HFFc6 (cell line): ENCODE measurements at places on chromosomes 1 and 21. TPM values are rescaled to one million over a fixed set of nuclear protein-coding genes. Genes with fewer than 3 reads are reported as not detected.
A peak's percentile ranks its signal among the peaks of the same experiment; 100 is the strongest.

Gene CLEC20A
- total RNA-seq, result not detected in 3 replicates

Gene SPRR1A
- not detected in 3 replicates for total RNA-seq

Gene DNM3
- 0.36 to 0.73 TPM (median 0.59 TPM) in 3 replicates for total RNA-seq

Gene ADAR
- total RNA-seq, result 117 and 122 TPM in 2 replicates

Gene BATF3
- 0.81 to 1.8 TPM (median 1.7 TPM) in 3 replicates for total RNA-seq

Gene LYPLA2
- total RNA-seq, result 55.7 to 65.1 TPM (median 61.9 TPM) in 3 replicates

Gene CCDC185
- total RNA-seq, result not detected in 2 replicates

Gene LCE1D
- total RNA-seq, result not detected in 3 replicates

DNA sequence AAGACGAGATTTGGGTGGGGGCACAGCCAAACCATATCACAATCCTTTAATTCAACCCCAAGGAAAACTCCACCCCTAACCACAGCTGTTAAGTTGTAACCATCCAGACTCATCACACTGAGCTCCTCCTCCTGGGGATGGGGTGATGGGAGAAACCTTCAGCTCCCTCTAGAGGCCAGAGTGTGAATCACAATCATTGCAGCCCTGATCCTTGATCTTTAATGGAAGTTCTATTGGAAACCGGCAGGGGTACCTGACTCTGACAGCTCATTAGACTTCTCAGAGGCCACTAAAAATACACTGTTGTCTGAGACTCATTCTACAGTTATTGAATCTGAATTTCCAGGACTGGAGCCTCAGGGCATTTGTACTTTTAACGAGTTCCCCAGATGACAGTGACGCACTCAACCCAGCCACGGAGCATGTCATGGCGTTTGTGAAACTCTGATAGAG lies 127.2 kb downstream of the IGSF21 start:
- peak; percentile 7 for DNase-seq
- no peak overlapping the region for H3K4me3 ChIP-seq
- H3K36me3 ChIP-seq, result no peaks in the 10 kb centered on the region
- no peak overlapping the region for H3K27ac ChIP-seq
- H3K27me3 ChIP-seq, result peaks cover 4% of the 10 kb centered on the region

- peak overlapping the region; percentile 83 for H3K27ac ChIP-seq
- H3K36me3 ChIP-seq, result peaks cover 30% of the 10 kb centered on the region
- H3K27me3 ChIP-seq, result no peaks in the 10 kb centered on the region
These were observed 38.2 kb downstream of the PTPRC start for GRCh38 chr1:198677027-198677426.

DNA sequence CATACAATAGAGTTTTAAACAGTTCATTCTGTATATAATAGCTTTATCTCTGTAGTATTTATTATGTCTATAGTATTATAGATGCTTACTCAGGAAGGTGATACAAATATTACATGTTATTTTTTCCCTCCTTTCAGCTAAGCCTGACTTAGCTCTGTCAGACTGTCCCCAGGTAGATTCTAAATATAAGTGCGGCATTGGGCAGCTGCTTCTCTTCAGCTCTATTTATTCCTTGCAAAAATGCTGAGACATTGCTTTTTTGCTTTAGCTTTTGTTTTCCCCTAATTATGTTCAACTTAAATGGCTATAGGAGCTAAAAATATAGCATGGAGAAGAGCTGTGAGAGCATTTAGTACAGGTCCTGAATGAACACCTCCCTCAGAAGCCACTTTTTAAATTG lies 203.2 kb upstream of the BEND5 start:
- no peaks in the 10 kb centered on the region for H3K36me3 ChIP-seq
- DNase-seq, result no peak
- H3K27ac ChIP-seq, result no peak overlapping the region
- no peaks in the 10 kb centered on the region for H3K4me1 ChIP-seq

DNA sequence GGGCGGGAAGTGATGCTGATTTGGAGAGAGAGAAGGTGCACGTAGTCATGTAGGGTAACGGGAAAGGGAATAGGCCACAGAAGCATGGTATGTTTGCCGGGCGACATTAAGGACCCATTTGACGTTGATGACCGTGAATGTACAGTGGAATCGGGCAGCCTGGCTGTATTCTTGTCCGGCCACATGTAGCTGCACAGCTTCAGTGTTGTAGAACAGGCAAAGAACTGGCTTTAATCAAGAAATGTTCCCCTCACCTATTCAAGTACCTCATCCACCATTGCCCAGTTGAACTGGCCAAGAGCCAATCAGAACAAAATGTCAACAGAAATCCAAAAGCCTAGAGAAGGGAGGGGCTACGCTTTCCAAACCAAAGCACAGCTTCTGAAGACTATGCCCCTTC lies 104.8 kb downstream of the DHRS3 start:
- H3K4me1 ChIP-seq, result peaks cover 24% of the 10 kb centered on the region
- no peak for DNase-seq
- H3K4me3 ChIP-seq, result no peak overlapping the region
- H3K27ac ChIP-seq, result no peak overlapping the region

DNA sequence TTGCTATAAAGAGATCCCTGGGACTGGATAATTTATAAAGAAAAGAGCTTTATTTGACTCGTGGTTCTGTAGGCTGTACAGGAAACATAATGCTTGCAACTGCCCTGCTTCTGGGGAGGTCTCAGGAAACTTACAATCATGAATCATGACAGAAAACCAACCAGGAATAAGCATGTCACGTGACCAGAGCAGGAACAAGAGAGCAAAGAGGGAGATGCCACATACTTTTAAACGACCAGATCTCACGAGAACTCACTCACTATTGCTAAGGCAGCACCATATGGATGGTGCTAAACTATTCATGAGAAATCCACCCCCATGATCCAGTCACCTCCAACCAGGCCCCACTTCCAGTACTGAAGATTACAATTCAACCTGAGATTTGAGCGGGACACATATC lies 49.8 kb upstream of the RCC1 start:
- H3K4me3 ChIP-seq, result peak overlapping the region; percentile 25; the same call in 1 of the 2 replicates
- H3K36me3 ChIP-seq, result peaks cover 16% of the 10 kb centered on the region
- no peaks in the 10 kb centered on the region for H3K27me3 ChIP-seq
- peaks cover 44% of the 10 kb centered on the region for H3K4me1 ChIP-seq
- peak; percentile 62 for DNase-seq

DNA sequence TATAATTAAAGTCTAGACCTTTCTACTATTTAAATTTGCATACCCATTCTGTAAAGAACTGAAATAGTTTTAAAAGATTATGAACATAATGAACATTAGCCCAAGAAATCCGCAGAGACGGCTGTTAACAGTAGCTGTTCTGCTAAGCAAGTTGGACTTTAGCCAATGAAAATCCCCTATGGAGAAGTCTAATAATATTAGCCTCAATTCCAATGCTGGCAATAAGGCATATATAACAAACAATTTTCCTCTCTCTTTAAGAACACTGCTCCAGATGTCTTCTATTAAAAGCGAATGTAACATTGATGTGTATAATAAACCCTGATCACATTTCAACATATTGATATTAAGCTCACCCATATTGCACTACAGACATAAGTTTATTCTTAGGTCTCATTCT lies 221.3 kb upstream of the KCTD3 start:
- no peak overlapping the region for H3K4me3 ChIP-seq
- H3K4me1 ChIP-seq, result peaks cover 6% of the 10 kb centered on the region; the same call in 1 of the 2 replicates
- DNase-seq, result no peak
- H3K27me3 ChIP-seq, result peaks cover 5% of the 10 kb centered on the region
- H3K36me3 ChIP-seq, result no peaks in the 10 kb centered on the region

DNA sequence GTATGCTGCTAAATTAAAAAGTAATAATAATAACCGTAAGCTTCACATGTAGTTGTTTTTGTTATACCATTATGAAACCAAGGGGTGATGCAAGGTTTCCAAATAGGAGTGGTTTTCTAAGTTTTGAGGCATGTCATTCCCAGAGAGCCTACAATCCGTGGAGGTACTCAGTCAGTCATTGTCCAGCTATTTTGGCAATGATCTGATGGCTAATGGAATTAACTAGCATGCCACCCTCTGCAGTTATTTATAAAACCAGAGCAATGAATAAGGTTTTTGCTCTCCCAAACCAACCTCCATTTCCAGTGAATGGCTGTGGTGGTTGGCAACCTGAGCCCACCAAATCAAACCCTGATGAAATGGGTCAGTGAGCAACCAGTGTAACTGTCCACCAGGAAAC lies 106.4 kb downstream of the TBX15 start:
- DNase-seq, result no peak
- peaks cover 2% of the 10 kb centered on the region; the same call in 1 of the 2 replicates for H3K27me3 ChIP-seq
- H3K36me3 ChIP-seq, result peaks cover 6% of the 10 kb centered on the region; the same call in 1 of the 2 replicates
- no peak overlapping the region for H3K4me3 ChIP-seq
- no peaks in the 10 kb centered on the region for H3K4me1 ChIP-seq

DNA sequence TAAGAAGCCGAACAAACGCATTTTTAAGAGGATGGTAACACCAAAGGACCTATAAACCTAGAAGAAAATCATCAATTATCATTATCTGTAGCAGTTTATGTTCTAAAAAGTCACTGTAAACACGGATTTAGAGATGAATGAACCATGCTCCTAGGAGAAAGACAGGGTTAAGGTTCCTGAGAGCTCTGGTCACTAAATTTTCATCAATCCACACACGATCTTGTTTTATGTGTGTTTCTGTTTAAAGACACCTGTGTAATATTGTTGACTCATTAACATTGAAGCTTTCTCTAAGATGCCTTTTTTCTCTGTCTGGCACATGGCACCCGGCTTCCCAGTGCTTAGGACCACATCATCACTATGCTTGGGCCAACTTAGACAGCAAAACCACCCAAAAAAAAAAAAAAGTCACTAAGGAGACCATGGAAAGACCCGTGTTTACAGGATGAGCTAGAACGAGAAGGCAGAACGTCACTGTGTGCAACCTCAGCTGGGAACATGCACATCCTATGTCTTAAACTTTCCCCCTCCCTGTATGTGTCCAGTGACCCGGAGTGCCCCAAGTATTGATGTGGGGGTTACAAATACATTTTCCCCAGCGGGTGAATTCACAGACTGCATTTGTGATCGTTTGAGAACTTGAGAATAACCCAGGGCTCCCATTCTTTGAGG lies 55.8 kb upstream of the PDE9A start:
- DNase-seq, result no peak
- H3K4me1 ChIP-seq, result no peaks in the 10 kb centered on the region
- H3K4me3 ChIP-seq, result no peak overlapping the region
- H3K27ac ChIP-seq, result no peak overlapping the region
- H3K36me3 ChIP-seq, result peaks cover 20% of the 10 kb centered on the region

- H3K27me3 ChIP-seq, result peaks cover 2% of the 10 kb centered on the region; the same call in 1 of the 2 replicates
- peaks cover 39% of the 10 kb centered on the region for H3K4me1 ChIP-seq
- no peak overlapping the region for H3K4me3 ChIP-seq
- DNase-seq, result peak; percentile 42
- H3K27ac ChIP-seq, result no peak overlapping the region
- no peaks in the 10 kb centered on the region for H3K36me3 ChIP-seq
These were observed 98.1 kb upstream of the NFIA start for GRCh38 chr1:60984062-60984799.

DNA sequence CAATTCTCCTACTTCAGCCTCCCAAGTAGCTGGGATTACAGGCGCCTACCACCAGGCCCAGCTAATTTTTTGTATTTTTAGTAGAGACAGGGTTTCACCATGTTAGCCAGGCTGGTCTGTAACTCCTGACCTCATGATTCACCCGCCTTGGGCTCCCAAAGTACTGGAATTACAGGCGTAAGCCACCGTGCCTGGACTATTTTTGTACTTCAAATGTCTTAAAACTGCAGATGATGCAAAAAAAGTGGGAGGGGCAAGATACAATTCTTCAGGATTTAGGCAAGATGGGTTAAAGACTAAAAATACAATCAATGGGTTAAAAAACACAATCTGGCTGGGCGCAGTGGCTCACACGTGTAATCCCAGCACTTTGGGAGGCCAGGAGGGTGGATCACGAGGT lies 4.7 kb downstream of the SCAF4 start:
- peaks cover 14% of the 10 kb centered on the region for H3K4me1 ChIP-seq
- H3K4me3 ChIP-seq, result no peak overlapping the region
- H3K27ac ChIP-seq, result no peak overlapping the region
- no peak for DNase-seq
- no peaks in the 10 kb centered on the region for H3K27me3 ChIP-seq

DNA sequence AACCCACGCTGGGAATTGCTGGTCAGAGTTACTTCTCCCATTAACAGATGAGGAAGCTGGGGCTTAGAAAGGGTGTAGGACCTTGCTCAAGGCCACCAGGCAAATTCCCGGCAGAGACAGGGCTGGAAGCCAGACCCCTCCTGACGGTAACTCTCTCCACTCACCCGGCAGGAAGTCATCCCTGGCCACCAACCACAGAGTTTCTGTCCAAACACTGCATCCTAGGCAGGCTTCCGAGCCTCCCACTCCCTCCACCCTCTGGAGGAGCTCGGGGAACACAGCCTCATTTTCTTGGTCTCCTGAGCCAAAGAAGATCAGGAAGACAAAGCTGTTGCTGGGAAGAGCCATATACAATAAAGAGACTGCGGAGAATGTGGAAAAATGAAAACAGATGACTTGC lies 25.0 kb upstream of the ZNF436 start:
- peaks cover 5% of the 10 kb centered on the region; the same call in 1 of the 2 replicates for H3K4me1 ChIP-seq
- H3K36me3 ChIP-seq, result 0 out of 2 replicates have a peak, but pooled peaks cover 4% of the 10 kb centered on the region
- peak overlapping the region; percentile 71 for H3K4me3 ChIP-seq
- DNase-seq, result peak; percentile 62
- H3K27ac ChIP-seq, result peak overlapping the region; percentile 83
- peaks cover 3% of the 10 kb centered on the region; the same call in 1 of the 2 replicates for H3K27me3 ChIP-seq

GRCh38 chr1:109919303-109919702 lies 8.7 kb downstream of the CSF1 start:
- H3K4me3 ChIP-seq, result no peak overlapping the region
- peaks cover 2% of the 10 kb centered on the region for H3K27me3 ChIP-seq

DNA sequence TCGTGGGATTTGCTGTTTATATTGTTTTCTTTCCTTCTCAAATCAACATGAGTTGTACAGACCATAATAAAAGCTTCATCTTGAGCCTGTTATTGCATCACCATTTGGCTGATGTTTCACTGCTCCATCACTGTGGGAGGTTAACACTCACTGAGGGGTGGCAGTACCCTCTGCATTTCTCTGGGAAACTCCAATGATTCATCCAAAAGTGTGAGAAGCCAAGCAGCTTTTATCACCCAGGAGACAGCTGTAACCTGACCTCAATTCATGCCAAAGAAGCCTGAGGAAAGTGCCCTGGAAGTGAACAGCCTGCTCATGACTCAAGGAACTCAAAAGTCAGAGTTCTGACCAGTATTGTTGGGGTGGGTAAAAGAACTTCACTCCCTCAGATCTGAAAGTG lies 84.1 kb downstream of the GPR88 start:
- H3K27ac ChIP-seq, result peak overlapping the region; percentile 80
- no peaks in the 10 kb centered on the region; the same call in 1 of the 2 replicates for H3K36me3 ChIP-seq
- DNase-seq, result peak; percentile 95

GRCh38 chr21:44761011-44761729 lies 40.5 kb downstream of the UBE2G2 start:
- H3K4me1 ChIP-seq, result peaks cover 9% of the 10 kb centered on the region
- peaks cover 23% of the 10 kb centered on the region for H3K27me3 ChIP-seq
- DNase-seq, result no peak
- no peak overlapping the region for H3K27ac ChIP-seq

GRCh38 chr1:157806431-157807149 lies 13.3 kb downstream of the FCRL1 start:
- H3K4me1 ChIP-seq, result no peaks in the 10 kb centered on the region
- H3K27me3 ChIP-seq, result peaks cover 2% of the 10 kb centered on the region; the same call in 1 of the 2 replicates
- no peaks in the 10 kb centered on the region for H3K36me3 ChIP-seq
